Fibroblast of mammary gland (primary cell): ENCODE measurements at places on chromosomes 12 and 14.

- peak; percentile 77 for DNase-seq
These were observed 26.8 kb downstream of the CPSF6 start for GRCh38 chr12:69266036-69266635.

GRCh38 chr12:94405413-94406116, 54.1 kb downstream of the CEP83 start:
- peak; percentile 9 for DNase-seq

DNA sequence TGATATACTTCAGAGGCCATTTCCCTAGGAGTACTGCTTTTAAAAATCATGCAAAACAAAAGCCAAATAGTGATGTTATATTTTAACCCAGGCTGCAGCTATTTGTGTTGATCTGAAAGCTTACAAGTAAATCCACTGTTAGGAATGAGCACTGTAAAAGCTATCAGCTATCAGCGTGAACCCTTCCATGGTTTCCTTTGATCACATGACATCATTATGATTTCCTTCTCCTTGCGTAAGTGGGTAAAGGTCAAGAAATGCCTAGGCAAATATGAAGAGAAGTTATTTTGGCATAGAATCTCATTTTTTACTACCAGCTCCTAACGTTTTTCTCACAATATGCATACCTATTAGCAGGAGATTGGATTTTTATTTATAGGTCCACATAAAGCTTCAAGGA, 48.6 kb upstream of the CATSPERB start:
- DNase-seq = no peak

- peak; percentile 80 for DNase-seq
These were observed 31.7 kb upstream of the SLC38A2 start for GRCh38 chr12:46404225-46404631.

GRCh38 chr12:6424008-6424347, 20.8 kb upstream of the CD27 start:
- DNase-seq = no peak

DNA sequence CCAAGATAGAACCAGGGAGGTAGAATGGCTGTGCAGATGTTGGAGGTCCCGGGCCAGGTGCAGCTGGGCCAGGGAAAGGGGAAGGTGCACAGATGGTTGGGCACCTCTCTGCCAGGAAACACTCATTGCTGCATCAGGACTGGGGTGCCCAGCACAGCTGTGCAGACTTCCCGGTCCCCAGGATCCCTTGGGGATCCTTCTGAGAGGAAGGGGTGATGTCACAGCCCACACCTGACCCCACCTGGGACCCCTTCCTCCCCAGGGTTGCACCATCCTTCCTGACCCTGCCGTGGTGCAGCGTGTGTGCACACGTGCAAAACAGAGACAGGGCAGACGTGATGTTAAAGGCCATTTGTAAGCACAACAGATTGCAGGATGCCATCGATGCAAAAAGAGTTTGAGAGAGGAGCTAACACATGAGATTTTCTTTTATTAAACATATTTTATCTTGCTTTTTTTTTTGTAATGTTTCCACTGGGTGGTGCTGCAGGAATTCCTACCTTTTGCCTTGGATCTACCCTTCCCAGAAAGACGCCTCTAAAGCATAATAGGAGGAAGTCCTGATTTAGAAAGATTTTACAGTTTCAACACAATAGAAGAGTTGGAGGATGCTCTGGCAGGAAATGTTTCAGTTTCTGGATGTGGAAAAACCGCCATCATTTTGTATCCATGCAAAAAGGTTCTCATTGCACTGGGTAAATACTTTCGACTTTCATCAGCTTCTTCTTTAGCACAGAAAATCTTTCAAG, 14.8 kb downstream of the ELK3 start:
- DNase-seq = no peak

DNA sequence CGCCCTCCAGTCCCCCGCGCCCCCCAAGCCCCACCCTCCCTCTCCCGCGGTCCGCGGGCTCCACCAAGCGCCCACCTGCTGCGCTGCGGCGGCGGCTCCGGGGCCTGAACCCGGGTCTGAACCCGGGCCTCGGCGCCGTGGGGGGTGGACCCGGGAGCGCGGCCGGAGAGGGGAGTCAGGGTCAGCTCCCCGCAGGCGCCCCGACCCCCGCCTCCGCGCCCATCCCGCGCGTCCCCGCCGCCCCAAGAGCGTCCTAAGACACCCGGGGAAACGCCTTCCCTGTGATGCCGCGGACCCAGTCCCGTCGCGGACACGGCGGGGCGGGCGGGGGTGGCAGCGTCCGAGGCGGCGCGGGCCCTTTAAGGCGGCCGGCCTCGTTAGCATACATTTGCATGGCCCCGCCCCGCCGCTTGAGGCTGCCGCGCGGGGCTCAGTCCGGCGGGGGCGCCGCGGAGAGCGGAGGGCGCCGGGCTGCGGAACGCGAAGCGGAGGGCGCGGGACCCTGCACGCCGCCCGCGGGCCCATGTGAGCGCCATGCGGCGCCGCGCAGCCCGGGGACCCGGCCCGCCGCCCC, at the start of gene MMP17:
TSS of gene MMP17 (plus strand) at position 433 of the 574 bp plus-strand sequence. CDS start at position 535, 102 bp downstream.
- DNase-seq = peak; percentile 41

GRCh38 chr14:24398653-24399446, at the start of gene NYNRIN:
TSS of gene NYNRIN (plus strand) at chr14:24399003. CDS start at chr14:24399247, 244 bp downstream.
- DNase-seq = peak; percentile 20

- no peak for DNase-seq
These were observed 166.6 kb upstream of the RPL10L start for GRCh38 chr14:46818147-46818546.

- no peak for DNase-seq
These were observed 154.1 kb downstream of the GALC start for GRCh38 chr14:87838931-87839330.

DNA sequence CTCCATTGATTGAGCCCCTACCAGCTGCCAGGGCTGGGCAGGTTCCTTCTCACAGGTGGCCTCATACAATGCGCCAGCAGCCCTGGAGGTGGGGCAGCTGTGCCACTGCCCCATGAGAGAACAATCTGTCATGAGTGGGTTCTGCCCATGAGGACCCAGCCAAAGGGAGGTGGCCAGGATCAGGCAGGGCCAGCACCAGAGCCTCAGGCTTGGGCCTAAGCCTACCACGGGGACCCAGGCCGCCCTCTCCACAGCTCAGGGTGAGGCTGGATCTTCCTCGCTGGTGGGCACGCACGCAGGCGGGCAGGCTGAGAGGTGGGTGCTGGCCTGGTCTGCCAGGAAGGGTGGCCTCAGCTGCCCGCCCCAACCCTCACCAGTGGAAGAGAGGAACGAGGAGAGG, 110.7 kb downstream of the KIF26A start:
- DNase-seq = no peak

DNA sequence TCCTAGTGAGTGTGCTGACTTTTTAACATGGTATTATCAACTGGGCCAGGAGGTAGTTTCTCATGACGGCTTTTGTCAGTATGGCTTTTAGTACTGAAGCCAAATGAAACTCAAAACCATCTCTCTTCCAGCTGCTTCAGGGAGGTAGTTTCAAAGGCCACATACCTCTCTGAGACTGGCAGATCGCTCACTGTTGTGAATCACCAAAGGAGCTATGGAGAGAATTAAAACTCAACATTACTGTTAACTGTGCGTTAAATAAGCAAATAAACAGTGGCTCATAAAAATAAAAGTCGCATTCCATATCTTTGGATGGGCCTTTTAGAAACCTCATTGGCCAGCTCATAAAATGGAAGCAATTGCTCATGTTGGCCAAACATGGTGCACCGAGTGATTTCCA, 141.1 kb downstream of the HMGA2 start:
- peak; percentile 49 for DNase-seq
